Kidney (tissue), 22 donors: ENCODE measurements at places on chromosomes 4 and X.

GRCh38 chr4:52892880-52893279 is 30.8 kb downstream of the RASL11B start:
- DNase-seq: no peak

DNA sequence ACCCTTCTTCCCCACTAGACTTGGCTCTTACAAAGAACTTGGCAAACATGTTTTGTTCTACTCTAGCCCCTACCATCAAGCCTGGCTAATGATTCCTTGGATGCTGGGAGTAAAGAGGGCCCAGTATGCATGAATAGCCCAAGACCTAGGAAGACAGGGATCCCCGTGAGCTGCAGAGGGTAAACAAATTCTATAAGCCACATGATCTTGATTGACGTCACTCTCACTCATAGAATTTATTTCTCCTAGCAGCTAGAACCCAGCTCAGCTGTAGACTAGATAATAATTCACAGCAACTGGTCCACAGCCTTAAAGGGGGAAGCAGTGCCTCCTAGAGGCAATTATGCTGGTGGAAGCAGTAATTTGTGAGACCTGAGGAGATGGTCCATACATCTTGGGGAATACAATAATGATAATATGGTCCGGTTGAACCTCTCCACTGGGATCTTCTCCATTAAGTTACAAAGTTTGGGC is 16.1 kb upstream of the USO1 start:
- DNase-seq: no peak

DNA sequence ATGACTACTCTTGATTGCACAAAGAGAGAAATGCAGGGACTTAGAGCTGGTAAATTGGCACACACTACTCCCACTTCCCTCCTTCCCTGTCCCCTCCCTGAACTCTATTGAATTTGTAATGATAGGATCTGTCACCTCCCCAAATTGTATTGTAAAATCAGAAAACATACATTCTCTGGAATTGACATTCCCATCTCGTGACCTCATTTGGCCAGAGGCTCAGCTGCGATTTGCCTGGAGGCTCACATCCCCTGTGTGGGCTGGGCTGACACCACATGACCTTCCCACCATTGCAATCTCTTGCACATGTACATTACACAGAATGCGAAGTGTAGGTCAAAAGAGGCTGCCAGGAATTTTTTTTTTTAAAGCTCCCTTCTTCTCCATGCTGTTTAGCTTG is 172.1 kb downstream of the MID1IP1 start:
- DNase-seq: no peak

- no peak for DNase-seq
These were observed 407.8 kb downstream of the GABRG1 start for GRCh38 chr4:45716093-45716492.

DNA sequence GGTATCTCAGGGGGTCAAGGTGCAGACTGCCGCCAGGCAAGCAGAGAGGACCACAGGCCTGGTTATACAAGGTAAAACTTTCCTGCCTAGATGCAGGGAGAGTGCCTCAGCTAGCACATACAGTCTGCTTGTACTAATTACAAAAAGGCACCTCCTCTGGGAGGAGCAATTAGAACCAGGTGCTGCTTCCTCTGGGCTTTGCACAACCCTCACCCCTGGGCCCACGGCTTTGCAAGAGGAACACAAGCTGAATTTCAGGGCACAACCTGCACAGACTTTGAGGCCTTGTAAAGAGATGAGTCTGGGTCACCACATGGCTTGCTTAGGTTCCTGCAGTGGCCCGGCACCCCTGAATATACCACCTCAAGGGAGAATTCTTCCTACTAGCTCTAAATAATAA is 9.2 kb upstream of the CITED1 start:
- DNase-seq: no peak

DNA sequence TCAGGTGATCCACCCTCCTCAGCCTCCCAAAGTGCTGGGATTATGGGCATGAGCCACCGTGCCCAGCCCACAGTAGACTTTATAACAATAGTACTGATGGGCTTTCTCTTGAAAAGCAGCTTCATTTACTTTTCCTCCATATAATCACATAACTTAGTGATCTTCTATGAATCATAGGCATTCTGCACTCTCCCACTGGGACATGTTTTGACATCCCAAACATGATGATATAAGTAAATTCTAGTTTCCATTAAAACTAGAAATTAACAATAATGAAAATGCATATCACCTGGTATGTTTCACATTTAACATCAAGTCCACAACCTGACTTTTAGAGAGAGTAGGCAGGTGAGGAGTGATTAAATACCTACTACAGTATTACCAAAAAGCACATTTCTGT is 96.5 kb downstream of the CAMK2D start:
- no peak for DNase-seq

DNA sequence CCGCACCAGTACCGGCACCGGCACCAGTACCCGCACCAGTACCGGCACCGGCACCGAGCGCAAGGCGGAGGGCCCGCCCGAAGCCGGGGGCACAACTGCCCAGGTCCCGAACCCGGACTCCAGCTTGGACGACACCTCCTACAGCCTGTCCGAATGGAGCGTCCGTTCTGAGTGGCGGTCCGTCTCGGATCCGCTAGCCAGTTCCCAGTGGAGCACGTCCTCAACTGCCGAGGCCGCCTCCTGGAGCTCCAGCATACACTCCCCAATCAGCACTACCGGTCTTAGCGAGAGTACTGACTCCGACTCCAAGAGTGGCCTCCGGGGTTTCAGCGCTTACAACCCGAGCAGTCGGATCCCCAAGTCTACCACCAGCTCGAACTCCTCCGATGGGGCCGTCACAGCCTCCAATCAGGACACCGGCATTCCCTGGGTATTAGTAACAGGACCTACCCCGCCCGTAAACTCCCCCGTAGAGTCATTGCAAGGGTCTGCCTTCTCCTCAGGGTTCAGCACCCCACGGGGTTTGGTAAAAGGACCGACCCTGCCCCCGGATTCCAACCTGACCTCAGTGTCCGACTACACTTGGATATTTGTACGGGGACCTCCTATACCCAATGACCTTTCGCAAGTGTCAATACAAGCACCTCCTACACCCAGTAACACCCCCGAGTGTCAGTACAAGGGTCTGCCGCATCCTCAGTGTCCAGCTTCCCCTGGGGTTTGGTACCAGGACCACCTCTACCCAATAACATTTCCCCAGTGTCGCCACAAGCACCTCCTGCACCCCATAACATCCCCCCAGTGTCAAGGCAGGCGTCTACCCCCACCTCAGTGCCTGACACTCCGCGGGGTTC is 721 bp upstream of the MAOA start:
- DNase-seq: peak; percentile 46

GRCh38 chr4:152009031-152009670 is 248.3 kb upstream of the GATB start:
- DNase-seq: no peak

GRCh38 chr4:79237851-79238250 is 88.0 kb downstream of the NAA11 start:
- DNase-seq: no peak

GRCh38 chr4:162010362-162010761 is 153.4 kb downstream of the FSTL5 start:
- no peak for DNase-seq

DNA sequence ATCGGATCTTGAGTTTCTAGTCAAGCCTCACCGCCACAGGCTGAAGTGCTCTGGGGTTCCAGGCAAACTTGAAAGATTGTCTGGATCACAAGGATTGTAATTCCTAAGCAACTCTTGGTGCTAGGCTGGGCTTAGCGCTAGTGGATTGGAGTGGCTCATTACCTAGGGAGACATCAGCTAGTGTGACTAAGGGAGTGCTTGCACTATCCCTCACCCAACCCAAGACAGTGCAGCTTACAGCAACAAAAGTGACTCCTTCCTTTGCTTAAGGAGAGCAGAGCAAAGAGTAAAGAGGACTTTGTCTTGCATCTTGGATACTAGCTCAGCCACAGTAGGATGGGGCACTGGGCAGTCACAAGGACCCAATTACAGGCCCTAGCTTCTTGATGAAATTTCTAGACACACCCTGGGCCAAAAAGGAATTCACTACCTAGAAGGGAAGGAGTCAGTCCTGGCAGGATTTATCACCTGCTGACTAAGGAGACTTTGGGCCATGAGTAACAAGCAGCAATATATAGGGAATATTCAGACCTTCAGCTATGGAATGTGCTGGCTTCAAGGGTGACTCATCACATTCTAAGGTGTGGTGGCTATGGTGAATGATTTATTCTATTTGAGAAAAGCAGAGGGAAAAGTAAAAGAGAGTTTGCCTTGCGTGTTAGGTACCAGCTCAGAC is 1212.4 kb downstream of the PCDH18 start:
- no peak for DNase-seq

DNA sequence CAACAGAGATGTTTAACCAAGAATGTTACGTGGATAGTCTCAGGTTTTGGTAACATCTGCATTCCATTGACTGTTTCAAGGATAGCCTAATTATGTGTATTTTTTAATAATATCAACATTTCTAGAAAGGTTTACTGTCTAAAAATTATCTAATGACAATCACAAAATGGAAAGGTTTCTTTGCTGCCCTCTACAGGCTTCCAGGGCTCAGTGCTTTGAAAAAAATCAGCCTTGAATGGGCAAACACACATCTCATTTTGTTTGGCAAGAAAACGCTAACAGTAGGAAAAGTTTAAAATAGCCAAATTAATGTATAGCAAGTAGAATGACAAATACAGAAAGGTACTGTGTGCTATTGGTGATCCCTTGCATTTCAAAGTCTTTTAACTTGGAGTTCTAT is 223.4 kb upstream of the PRPS2 start:
- peak; percentile 15 for DNase-seq

- DNase-seq: peak; percentile 27
These were observed 410.6 kb downstream of the IL1RAPL1 start for GRCh38 chrX:28997706-28998463.

- DNase-seq: no peak
These were observed 155.4 kb upstream of the PLAC1 start for GRCh38 chrX:134813697-134814096.

GRCh38 chrX:40449396-40449795 is 131.4 kb upstream of the ATP6AP2 start:
- DNase-seq: no peak
